ENCODE measurements at places on chromosomes 16 and 17.

- no peak for DNase-seq
Observed at GRCh38 chr16:9061358-9061813, 30.1 kb upstream of the HAPSTR1 start.

DNA sequence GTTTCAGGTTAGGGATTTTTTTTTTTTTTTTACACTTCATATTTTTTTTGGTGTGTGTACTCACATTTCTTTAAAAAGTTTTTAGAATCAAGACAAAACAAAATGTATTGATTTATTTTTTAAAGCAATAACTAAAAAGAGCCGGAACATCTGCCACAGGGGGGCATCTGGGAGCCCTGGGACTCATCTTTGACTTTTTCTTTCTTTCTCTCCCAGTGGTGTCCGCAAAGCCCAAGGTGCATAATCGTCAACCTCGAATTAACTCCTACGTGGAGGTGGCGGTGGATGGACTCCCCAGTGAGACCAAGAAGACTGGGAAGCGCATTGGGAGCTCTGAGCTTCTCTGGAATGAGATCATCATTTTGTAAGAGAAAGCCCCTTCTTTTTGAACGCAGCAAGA is 36.3 kb downstream of the WWP2 start:
- no peak for DNase-seq

- DNase-seq, result no peak
Observed at GRCh38 chr17:78409191-78409928, 30.9 kb downstream of the PGS1 start.

- no peak for DNase-seq
Observed at GRCh38 chr16:47258874-47259461, 115.2 kb upstream of the NETO2 start.

All from stimulated activated CD4-positive, alpha-beta T cell treated with anti-CD3 and anti-CD28 coated beads, TNF-alpha, amount 100 ng/mL, for 24 hours (primary cell).